G401 (cell line): ENCODE measurements at places on chromosomes 1 and 21. TPM values are rescaled to one million over a fixed set of nuclear protein-coding genes. Genes with fewer than 3 reads are reported as not detected.

DNA sequence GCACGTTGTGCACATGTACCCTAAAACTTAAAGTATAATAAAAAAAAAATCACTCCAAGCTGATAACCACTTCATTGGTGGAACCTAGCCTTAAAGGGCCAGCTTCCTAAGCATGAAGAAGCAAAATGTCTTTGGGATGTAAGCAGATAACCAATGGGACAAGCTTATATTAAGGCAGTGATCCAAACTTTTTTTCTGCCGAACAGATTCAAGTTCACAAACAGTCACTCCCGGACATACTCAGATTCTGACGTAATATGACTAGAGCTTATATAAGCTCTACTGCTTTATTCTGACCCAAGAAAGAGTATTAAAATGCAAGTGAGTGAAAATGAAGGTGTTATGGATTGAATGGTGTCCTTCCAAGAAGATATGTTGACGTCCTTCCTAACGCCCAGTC is 44.9 kb upstream of the HIVEP3 start:
- no peak for DNase-seq

DNA sequence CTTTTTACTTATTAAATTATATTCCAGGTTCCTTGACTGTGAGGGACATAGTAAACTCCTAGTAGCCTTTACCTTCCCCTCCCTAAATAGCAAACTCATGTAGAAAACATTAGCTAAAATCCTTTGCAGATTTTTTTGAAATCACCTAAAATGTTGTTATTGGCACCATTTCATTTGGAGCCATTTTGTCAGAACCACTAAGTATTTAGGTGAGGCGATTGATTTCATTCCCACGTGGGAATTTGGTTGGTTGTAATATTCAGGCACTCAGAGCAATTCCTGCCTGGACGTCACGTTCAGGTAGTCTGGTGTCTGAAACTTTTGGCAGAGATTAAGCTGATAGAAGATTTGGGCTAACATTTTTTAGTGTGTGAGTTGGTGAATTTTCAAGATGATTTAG is 84.3 kb downstream of the CAMTA1 start:
- no peak for DNase-seq

DNA sequence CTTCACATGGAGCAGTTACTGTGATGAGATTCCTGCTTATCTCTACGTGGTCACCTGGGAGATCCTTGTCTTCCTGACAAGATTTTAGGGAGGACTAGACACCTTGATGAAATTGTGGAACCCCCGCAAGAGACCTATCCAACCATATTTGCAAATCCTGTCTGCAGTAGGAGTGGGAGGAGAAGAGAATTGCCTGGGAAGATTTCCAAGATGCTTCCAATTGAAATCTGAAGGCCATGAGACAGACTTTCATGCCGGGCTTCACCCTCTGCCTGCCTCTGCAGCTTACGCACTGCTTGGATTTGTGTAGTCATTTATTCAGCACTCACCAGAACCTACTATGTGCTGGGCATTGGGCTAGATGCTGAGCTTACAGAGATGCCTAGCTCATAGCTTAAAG is 106.6 kb downstream of the OMA1 start:
- DNase-seq = no peak

GRCh38 chr1:229786974-229787610 is 161.0 kb downstream of the URB2 start:
- no peak for DNase-seq

- DNase-seq = no peak
Observed at GRCh38 chr21:29074007-29074376, 544 bp upstream of the CCT8 start.

DNA sequence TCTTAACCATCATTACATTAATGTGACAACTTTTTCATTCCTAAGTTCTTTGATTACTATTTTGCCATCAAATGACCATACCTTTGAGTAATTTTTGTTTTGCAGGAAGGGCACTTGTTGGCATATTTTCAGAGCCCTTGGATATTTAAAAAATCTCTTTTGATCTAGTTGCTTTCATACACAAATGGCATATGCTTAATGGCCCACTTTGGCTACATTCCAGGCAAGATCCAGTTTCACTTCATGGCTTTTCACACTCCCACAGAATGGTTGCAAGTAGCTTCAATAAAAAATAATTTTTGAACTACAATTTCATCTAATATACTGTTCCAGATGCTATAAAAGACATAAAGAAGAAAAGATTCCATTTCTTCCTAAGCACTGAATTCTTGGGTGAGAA is 18.1 kb downstream of the ADAM30 start:
- DNase-seq = no peak

- no peak for DNase-seq
Observed at GRCh38 chr1:178951600-178951999, 74.1 kb upstream of the FAM20B start.

DNA sequence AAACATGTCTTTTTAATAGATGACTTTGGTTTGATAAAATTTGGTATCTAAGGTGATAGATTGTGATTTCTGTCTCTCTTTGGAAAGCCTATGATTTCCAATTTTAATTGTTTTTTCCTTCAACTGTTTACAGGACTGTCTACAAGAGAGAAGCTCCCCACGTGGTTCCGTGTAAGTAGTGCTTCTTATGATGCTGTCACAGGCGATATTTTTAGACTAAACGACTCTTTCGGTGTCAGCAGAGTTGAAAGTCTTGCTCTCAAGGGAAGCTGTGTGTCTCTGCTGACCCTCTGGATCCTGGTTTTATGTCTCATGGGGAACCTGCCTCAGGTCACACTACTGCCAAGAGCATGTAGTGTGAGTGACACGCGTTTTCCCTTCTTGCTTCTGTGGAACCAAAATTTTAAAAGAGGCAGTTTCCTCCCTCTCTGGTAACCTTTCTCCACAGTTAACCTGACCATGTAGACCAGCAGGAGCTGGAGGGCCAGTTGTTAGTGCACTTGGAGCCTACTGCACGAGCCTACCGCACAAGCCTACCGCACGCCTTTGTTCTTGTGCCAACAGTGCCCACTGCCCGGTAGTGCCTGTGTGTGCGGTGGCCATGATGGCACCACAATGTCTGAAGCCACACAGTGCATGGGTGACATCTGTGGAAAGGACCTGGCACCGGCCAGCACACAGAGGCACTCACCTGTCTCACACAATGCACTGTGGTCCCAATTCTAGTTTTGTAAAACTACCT is 91.9 kb downstream of the PCBP3 start:
- no peak for DNase-seq

DNA sequence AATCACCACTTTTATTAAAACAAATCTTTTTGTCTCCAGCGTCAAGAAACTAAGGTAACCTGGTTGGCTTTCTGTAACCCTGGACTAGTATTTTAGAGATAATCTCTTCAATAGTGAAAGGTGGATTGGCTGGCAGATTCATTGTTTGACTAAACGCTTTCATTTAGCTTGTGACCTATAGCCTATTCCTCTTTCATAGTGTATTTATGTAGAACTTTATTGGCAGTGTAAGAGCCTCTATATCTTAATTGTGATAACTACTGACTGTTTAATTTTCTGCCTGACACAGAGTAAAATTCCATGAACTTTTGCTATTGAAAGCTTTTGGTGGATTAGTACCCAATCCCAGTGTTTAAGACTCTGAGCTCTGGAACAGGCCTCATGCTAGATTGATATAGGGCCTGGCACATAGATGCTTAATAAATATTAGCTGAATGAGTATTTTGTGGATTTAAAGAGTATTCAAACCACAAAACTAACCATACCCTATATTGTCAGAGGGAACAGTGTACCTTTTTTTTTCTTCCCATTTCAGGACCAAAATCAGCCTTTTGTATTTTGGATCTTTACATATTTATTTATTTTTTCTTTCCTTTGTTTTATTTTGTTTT is 34.8 kb downstream of the AK4 start:
- DNase-seq = no peak

DNA sequence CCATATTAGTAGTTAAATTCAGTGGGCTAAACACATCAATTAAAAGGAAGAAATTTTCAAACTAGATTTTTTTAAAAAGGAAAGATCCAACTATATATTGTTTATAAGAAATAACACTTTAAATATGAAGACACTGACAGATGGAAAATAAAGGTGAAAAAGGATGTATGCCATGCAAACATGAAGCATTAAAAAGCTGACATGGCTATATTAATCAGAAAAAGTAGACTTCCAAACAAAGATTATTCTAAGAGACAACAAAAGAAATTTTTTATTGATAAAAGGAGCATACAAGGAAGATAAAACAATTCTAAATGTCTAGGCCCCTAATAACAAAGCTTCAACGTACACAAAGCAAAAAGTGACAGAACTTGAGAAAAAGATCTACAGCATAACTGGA is 92.2 kb downstream of the ATF6 start:
- no peak for DNase-seq

DNA sequence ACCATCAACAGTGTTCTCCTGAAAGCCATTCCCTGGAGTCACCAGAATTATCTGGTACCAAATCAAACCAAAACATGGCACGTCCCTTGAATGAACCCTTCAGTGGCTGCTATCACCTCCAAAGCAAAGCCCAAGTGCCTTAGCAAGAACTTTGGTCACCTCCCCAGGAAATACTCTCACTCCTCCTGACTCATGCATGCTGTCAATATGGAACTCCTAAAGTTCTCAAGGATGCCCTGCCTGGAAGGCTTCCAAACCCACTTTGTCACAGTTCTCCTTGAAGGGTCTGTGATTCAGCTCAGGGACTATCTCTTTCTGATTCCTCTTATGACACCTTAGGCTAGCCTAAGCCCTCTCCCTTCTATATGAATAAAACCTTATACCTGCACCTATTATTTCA is 146.1 kb upstream of the RUNX1 start:
- no peak for DNase-seq

DNA sequence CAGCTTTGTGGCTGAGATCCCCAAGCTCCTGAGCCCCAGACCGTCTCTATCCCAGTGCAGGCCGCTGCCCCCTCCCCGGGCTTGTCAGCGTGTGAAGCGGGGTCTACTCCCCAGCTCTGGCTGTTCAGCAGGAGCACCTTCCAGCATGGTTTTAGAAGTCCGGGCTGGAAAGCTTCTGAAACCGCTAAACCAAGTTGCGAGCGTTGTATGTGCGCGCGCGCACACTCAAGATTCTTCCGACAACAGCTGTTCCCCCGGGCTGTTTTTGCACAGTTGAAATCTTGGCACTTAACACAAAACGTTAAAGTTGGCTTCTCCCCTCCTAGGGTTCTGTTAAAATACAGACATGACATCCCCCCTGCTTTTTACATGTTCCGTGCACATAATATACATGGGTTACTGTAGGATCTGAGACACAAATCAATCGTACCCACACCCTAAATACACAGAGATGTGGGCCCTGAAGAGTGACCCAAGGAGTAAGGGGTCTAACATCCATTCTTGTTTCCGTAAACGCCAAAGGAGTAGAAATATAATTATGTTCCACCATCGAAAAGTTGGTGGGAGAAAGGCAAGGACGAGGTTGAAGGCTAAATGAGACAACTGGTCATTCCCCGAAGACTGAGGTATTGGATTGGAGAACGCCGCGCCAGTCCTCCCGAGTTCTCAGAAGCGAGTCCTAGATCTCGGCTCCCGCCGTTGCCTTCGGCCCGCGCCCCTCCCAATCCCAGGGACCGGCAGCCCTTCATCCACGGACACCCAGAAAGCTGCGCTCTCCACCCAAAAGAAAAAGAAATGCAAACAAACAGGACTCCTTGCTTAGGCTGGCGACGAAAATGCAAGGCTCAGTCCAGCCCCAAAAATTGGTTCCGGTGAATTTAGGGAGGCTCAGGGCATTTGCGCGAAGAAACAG is 1.3 kb downstream of the TBX15 start:
- no peak for DNase-seq

DNA sequence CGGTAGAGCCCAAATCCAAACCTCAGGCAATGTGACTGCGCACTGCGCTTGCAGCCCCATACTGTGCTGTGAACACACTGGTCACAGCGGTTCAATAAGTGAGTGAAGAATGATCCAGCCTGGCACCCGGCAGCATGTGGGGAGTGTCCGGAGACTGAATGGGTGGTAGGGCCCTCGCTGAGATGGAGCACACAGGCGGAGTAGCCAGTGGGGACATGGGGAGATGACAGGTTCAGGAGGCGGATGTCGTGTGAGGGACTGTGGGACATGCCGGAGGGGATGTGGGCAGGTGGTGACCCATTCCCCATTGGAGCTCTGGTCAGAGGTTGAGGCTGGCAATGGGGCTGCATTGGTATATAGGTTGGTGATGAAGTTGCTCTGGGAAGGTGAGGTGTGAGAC is 5.6 kb downstream of the SRARP start:
- no peak for DNase-seq

DNA sequence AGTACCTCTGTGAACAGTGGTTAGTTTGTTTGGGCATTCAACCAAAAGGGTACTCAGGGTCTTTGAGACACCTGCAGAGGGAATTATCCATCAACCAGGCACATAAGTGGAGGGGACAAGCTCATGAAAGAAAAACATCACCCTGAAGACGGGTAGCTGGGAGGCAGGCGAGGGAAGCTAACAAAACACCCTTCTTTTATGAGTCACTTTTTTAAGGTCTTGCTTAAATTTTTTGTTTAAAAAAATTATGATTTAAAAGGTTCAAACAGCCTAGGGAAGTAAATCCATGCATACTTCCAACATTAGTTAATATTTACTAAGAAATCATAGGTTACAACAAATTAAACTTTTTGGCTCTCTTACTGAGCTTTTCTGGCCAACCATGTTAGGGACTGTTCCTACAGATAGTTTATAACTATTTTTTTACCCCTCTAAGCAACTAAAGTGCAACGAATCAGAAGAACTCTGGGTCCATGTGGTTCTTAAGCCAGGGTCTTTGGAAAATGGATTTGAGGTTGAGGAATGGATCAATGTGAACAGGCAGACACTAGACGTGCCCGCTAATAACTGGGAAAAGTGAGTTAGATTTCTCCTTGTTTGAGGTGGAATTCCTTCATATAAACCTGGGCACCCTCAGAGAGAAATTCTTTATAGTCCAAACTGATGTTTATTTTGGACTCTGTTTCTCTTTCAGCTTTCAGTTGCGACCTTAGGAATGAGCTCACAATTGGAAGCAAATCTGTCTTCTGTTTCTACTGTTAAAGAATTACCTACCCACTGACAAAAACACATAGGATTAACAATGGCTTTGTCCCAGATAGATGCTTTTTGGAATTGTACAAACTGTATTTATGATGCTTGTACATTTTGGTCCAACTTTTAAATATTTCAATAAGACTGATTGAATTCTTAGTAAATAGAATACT is 123.0 kb downstream of the LYPLAL1 start:
- no peak for DNase-seq

GRCh38 chr1:198462365-198463019 is 78.0 kb downstream of the ATP6V1G3 start:
- no peak for DNase-seq

GRCh38 chr1:231519166-231519565 is 9.3 kb upstream of the TSNAX start:
- no peak for DNase-seq

- peak; percentile 63 for DNase-seq
Observed at GRCh38 chr21:31443736-31444521, 99.9 kb upstream of the TIAM1 start.

GRCh38 chr21:27771938-27772483 is 805.1 kb upstream of the ADAMTS5 start:
- DNase-seq = no peak

- no peak for DNase-seq
Observed at GRCh38 chr1:233065685-233066084, 115.3 kb downstream of the NTPCR start.

- DNase-seq = no peak
Observed at GRCh38 chr1:222009105-222009730, 267.3 kb upstream of the DUSP10 start.

Gene ELAVL4
- not detected in 2 replicates for total RNA-seq

Gene MYCL
- 8.2 and 11.3 TPM in 2 replicates for total RNA-seq

Gene RGSL1
- total RNA-seq = not detected in 2 replicates

Gene CFAP74
- not detected in 2 replicates for total RNA-seq

Gene KDM1A
- total RNA-seq = 217 and 255 TPM in 2 replicates

Gene DNAI4
- total RNA-seq = 3.7 and 7.3 TPM in 2 replicates

Gene GBP6
- total RNA-seq = not detected in 2 replicates

Gene SPRR1A
- not detected in 2 replicates for total RNA-seq

Gene QSOX1
- 44.8 and 60.2 TPM in 2 replicates for total RNA-seq
